ENCODE measurements at places on chromosomes 3 and 15.

DNA sequence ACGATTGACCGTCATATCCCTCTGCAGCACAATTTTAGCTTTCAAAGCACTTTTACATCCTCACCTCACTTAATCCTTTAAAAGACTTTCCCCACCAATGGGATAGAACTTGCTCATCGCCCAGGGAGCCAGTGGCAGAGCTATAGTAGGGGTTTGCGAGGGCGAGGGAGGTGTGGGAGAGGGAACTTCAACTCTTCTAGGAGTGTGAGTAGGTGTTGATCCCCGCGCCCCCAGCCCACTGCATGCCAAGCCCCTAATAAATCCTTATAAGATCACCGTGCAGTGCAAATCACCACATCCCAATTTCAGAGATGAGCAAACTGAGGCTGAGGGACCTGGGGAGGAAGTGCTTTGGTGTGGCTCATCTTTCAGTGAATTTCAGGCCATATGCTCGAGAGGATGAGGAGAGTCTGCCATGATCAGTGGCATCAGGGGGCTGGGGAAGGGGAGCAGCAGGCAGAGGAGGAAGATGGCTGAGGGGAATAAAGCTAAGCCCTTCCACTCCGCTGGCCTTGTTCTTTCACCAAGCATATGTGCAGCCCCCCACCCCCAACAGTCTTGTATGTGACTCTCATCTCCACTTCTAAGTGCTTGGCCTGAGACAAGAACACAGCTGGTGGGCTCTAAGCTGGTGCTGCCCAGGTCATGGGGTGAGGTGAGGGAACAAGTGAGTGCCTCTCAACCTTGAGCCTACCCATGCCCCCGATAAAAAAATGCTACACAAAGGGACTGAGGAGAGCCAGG lies 5.1 kb downstream of the INSYN1 start:
- no peak for DNase-seq

GRCh38 chr3:37905987-37906674 lies 44.5 kb downstream of the CTDSPL start:
- no peak for DNase-seq

GRCh38 chr3:42094691-42095391 lies 3.7 kb downstream of the TRAK1 start:
- DNase-seq, result no peak

DNA sequence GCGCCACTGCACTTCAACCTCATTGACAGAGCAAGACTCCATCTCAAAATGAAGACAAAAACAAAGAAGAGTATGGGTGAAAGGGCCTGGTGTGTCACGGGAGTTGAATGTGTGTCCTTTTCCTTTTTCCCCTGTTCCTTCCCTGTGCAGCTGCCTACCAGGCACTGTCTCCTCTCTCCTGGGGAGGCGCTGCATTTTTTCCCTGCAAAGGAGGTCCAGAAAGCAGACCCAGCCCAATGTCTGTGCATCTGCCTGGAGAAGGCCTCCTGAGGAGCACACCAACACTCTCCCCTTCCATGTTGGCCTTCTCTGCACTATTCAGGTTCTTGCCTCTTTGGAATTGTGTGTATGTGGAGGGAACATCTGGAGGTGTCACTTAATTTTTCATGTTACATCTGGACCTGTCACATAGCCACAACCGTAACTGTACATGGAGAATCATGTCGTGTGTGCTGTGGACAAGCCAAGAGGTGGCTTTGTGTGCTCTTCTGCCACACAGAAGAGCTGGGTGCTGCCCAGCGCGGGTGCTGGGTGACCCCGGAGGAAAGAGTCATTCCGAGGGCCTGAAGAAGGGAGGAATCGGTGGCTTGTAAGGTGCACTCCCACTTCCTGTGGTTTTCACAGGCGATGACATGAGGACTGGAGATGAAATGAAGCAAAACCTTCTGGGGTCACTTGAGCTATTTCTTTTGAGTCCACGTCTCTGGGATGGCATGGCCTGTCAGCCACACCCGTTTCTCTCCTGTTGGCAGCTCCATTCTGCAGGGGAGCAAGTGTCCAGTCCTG lies 46.5 kb upstream of the CGNL1 start:
- DNase-seq, result no peak

DNA sequence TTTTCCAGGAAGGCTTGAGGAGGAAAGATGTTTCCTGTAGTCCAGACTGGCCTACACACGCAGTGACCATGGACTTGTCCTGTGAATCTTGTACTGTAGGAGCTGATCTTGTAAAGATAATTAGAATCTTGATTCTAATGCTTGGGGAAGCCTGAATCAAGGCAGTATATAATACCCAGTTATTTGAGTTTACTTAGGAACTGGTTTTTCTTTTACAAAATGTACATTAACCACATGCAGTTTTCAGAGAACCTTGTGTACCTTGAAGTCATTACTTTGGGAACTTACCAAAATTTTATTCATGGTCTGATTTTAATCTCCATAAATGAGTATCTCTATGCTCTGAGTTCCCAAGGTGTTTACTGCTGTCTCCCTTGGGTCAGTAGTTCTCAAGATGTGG lies 439.9 kb upstream of the AZI2 start:
- DNase-seq, result no peak

GRCh38 chr3:170307671-170308405 lies 49.7 kb upstream of the SKIL start:
- no peak for DNase-seq
